ENCODE measurements at places on chromosomes 6 and 20.
A peak's percentile ranks its signal among the peaks of the same experiment; 100 is the strongest.

DNA sequence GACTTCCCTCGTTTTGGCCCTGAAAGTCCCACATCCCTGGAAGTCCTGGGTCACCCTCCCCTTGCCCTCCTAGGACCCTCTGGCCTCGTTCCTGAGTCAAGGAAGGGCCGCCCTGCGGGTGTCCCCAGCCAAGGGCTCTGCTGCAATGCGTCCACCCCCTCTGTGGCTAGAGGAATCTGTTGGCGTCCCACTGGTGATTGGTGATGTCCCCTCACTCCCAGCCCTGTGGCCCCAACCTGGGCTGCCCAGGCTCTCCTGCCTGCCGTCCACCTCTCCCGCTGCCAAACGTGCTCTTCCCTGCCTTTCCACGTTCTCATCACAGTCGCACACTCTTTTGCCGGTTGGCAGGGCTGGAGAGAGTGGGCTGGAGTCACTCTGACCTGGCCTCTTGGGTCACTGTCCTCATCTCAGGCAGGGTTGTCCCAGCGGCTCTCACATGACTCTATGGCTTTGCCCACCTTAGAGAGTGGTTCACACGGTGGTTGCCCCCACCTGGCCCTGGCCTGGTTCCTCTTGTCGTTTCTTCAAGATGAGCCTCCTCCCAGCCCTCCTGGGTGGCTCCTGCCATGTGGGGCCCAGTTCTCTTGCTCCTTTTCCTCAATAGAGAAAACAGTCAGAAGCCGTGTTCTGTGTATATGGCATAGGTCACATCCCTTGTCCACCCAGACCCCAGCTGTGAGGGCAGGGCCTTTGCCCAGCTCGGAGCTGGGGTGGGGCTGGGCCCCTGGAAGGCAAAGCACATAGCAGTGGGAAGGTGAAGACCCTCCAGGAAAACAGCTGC is 100.9 kb downstream of the TMEM242 start:
- DNase-seq, result no peak

DNA sequence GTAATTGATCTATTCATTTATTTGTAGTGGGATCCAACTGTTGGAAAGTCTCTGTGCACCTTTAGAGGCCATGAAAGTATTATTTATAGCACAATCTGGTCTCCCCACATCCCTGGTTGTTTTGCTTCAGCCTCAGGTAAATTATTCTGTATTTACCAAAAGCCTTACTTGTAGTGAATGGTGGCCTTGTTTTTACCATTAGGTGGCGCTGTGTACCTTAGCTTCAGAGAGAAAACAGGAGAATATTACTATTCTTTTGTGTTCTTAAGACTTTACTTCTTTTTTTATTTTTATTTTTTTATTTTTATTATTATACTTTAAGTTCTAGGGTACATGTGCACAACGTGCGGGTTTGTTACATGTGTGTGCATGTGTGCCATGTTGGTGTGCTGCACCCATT is 23.7 kb downstream of the PEX7 start:
- peak; percentile 13 for DNase-seq

- DNase-seq, result no peak
These were observed 96.0 kb downstream of the DTD1 start for GRCh38 chr20:18683839-18684238.

DNA sequence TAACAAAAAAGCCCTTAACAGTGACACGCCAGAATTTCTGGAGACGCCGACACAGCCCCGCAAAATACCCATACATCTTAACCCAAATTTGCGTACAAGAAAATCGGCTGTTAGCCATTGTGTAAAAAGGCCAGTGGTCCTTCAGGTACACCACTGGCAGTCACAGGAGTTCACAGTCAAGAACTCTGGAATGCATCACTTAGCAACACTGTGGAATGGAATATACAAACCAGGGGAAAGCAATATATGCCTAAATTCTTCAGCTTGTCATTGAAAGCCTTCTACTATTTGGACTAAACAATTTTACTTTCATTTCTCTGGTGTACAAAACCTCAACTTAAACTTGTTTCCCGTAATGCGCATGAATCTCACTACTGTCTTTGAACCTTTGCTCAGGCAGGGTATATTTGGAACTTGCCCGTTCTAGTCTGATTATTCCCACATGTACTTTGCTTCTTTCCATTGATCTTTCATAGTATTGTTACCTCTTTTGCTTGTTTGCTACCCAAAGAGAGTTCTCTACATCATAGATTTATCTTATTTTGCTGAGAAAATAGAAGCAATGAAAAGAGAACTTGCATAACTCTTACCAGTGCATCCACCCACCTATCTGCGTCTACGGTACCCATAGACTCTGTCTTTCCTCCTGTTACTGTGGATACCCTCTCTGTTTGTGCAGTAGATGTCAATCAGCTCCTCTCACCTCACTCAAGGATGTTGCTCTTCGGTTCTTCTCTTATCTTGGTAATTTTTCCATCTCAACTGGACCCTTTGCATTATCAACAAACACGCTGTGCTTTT is at the start of gene ARMH2:
Gene ARMH2 (minus strand): TSS at position 178 of the 801 bp plus-strand sequence. CDS start 60 bp downstream, at position 118.
- no peak for DNase-seq

GRCh38 chr6:15063253-15063853 is 182.5 kb upstream of the JARID2 start:
- DNase-seq, result no peak

DNA sequence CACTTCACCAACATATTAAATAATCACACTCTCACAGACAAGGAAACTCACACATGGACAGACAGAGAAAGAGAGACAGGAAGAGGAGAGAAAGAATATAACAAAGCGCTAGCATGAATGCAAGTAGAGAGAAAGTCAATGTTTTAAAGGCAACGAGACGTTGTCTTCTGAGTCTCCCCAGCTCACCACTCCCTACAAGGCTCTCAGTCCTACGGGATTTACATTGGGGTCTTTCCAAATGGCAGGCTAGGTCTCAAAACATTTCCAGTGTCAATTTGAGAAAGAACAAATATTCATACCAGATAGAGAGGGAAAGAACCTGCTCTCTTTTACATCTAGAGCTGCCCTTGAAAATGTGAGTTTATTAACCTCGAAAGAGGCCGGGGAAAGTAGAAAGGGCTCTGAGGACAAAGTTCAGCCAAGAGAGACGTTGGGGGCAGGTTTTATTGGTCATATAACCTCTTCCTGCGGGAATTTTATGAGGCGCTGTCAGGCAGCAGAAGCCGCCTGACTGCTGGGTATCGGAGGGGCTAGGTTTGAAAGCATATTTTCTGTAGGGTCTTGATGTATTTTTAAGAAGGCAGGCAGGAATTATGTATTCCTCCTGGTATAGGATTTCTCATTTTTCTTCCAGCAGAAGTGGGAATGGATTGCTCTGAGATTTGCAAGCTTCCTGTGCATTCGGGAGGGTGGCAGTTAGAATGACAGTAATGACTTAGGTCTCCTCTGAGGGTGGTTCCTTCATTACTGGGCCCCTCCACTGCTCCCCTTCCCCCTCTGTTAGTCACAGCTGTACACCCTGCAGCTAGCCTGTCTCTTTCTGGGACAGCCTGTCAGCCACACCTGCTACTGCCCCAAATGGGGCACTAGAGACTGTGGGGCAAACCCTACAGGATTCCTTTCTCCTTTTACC is 34.4 kb upstream of the KIF16B start:
- DNase-seq, result no peak

- DNase-seq, result no peak
These were observed 280.5 kb upstream of the JAG1 start for GRCh38 chr20:10954137-10954840.

GRCh38 chr20:44279228-44279627 is 31.8 kb downstream of the FITM2 start:
- DNase-seq, result no peak

- DNase-seq, result no peak
These were observed 129.1 kb upstream of the SMLR1 start for GRCh38 chr6:130697995-130698535.

DNA sequence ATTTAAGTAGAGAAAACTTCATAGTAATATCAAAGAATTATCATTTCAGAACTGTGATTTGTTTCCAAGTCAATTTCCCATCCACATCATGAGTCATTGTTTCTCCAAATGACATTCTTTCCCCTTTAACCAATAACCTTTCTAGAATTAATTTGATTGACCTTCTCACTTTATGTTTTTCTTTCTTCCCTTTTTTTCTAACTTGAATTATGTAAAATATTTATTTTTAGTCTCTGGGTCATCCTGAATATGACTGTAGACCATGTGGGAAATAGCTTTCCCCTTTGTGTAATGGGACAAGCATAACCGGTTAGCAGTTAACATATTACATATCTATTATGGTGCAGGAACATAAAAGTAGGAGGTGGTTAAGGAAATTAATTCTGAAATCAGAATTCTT is 291.1 kb downstream of the GJA1 start:
- no peak for DNase-seq

- DNase-seq, result no peak
These were observed 53.3 kb upstream of the KLHL31 start for GRCh38 chr6:53718597-53719460.

DNA sequence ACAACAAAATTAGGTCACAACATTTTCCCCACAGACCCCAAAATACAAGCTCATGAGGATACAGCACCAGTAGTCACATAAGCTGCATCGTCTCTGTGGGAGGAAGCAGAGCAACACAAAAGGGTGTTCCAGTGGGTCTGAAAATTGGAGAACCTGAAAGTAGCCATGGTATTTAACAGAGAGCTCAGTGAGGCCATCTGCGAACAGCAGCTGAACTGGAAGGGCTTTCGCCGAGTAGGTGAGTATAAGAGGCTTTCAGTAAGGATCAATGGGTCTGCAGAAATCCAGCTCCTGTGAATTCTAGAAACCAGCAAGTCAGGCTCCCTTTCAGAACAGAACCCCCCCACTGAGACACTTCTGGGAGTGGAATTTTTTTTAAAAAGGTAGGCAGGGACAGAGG is 120.0 kb upstream of the RREB1 start:
- DNase-seq, result no peak

- no peak for DNase-seq
These were observed at the start of gene NPBWR2 for GRCh38 chr20:64106981-64107735. Gene NPBWR2 (minus strand): TSS chr20:64107565. CDS start chr20:64106831, 734 bp downstream.

DNA sequence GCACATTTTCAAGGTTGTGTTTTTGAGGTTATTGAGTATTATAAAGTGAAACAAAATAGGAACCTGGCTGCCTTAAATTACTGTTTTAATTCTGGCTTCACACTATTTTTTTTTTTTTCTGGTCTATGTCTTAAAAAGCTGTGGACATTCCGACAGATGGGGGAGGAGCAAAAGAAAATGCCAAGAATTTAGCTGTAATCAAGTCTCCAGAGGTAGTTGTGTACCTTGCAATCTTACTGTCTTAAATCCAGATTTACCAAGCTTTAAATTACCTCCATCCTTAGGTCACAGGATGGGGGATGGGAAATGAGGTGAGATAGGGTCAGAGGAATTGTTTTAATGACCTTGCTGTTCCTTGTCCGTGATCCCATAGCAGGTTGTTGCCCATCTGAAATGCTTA is 182.8 kb downstream of the UTRN start:
- no peak for DNase-seq

DNA sequence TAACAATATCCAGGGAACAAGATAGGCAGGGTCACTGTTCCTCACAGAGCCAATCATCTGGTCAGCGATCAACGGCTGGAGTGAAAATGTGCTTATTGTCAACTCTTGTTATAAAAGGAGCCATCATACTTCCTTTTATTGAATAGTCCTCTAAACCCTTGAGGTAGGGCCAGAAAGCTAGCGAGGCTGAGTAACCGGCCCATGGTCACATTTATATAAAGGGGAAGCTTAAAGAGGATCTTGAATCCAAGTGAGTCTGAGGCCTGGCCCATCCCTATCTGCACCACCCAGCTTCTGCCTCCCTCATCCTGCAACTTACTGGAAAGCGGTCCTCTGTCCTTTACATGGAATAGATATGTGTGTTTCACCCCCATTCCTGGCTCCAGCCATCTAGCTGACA is 9.5 kb downstream of the PHACTR3 start:
- DNase-seq, result no peak

DNA sequence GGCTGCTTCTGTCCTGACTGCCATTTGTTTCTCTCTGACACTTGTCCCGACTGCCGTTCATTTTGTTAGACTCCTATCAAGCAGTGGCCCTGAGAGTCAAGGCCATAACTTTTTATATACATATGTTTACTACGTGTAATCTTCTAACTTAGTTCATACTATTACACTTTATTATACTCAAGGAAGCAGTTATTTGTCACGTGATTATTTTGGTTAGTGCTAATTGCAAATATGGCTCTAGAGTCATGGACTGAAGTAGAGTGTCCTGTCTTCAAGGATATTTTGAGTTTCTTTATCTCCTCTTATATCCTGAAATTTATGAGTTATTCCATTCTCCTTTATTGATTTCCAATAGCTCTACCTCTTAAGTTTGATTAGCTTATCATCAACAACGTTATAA is 294.2 kb upstream of the RNF217 start:
- DNase-seq, result no peak

DNA sequence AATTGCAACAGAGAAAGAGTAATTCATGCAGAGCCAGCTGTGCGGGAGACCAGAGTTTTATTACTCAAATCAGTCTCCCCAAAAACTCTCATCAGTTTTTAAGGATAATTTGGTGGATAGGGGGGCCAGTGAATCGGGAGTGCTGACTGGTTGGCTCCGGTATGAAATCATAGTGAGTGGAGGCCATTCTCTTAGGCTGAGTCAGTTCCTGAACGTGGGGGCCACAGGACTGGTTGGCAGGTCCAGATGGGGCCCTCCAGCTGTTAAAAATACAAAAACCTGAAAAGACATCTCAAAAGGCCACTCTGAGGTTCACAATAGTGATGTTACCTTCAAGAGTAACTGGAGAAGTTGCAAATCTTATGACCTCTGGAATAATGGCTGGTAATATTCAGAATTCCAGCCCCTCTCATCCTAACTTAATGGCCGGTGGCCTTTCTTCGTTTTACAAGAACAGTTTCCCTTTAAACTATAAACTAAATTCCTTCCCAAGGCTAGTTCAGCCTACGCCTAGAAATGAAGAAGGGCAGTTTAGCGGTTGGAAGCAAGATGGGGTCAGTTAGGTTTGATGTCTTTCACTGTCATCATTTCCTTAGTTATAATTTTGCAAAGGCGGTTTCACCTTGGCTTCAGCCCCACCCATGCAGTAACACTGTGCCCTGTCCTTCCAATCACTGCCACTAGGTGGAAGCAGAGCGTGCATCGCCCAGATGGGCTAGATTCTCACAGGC is 6.8 kb upstream of the MICA start:
- DNase-seq, result no peak

DNA sequence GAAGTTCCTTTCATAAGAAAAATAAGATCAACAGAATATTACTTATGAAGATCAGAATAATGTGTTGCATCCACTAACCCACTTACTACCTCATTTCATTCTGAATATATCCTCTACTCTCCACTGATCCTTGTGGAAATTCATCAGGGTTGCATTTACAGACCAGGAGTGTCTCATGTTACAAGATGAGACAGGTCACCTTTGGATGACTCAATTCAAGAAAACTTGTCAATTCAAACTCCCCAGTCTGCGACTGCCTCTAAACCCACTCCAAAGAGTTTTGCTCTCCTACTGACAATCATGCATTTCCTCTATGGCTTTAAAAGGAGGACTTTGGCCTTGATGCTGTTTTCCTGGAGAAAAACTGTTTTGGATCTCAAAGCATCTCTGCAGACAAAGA is 68.4 kb downstream of the ID4 start:
- no peak for DNase-seq

Measured in NCI-H1436 treated with DMSO at 0.1 percent for 48 hours (cell line).